ENCODE measurements at places on chromosomes 3 and 15. TPM values are rescaled to one million over a fixed set of nuclear protein-coding genes. Genes with fewer than 3 reads are reported as not detected.

SKOR1 gene
- total RNA-seq: 0.11 TPM

SOX2 gene
- total RNA-seq: not detected

TICRR gene
- 0.69 TPM for total RNA-seq

LDHAL6B gene
- total RNA-seq: not detected

TMEM40 gene
- total RNA-seq: not detected

RTP1 gene
- not detected for total RNA-seq

GRIP2 gene
- under 0.01 TPM for total RNA-seq

Data from dermis lymphatic vessel endothelial cell (primary cell).